Activated effector memory CD4-positive, alpha-beta T cell treated with Interleukin-2 at 50 U/mL for 16 hours (primary cell): ENCODE measurements at places on chromosomes 2 and 18.

- DNase-seq: no peak
Measured at GRCh38 chr2:199602271-199602895, 144.6 kb upstream of the SATB2 start.

DNA sequence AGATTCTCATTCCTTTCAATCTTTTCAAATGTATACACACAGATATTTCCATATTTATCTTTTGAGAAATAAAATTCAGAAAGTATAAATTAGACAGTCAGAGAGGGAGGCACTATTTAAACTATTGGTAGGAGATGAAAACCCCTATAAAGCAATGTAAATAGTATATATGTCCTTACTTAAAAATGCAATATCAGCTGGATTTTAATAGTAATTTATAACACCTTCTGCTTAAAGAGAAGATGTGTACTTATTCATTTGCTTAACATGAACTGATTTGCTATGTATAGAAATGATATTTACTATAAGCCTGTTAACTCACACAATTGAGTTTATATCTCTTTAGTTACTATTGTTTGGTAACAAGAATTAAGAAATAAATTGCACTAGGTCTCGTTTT, 163.3 kb downstream of the LRP1B start:
- DNase-seq: no peak

GRCh38 chr2:126802774-126803433, 95.8 kb upstream of the TEX51 start:
- DNase-seq: no peak

DNA sequence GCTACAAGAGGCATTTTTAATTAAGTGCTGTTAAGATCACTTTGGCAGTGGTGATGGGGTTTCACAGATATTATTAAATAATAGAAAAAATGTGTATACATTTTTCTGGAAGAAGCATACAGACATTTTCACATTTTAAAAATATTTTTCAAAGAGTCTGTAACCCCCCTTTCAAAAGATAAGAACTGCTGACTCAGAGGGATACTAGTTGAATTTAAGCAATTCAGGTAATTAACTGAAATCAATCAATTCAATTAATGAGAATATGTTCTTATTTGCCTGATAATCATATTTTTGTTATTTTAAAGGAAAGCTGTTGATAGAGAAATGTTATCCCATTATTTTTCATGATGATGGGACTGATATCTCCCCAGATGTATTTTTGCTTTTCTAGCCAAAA, 41.1 kb downstream of the CPO start:
- DNase-seq: no peak

- DNase-seq: no peak
Measured at GRCh38 chr2:218713922-218714321, 3.3 kb downstream of the TTLL4 start.

DNA sequence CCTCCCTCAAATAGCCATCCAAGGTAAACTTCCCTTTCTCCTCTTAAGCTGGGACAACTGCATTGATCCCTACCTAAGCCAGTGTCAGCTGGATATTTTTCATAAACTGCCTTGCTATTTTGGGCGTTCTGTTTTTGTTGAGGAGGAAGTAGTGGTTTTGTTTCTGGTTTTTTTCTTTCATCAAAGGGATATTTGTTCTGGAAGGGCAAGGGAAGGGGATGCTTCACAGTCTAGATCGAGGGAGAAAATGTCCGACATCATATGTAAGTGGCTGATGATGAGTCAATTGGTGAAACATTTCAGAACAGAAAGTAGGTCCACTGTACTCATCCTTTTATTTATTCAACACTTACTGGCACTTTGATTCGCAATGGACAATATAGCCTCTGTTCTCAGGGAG, 31.0 kb downstream of the TANC1 start:
- DNase-seq: no peak

DNA sequence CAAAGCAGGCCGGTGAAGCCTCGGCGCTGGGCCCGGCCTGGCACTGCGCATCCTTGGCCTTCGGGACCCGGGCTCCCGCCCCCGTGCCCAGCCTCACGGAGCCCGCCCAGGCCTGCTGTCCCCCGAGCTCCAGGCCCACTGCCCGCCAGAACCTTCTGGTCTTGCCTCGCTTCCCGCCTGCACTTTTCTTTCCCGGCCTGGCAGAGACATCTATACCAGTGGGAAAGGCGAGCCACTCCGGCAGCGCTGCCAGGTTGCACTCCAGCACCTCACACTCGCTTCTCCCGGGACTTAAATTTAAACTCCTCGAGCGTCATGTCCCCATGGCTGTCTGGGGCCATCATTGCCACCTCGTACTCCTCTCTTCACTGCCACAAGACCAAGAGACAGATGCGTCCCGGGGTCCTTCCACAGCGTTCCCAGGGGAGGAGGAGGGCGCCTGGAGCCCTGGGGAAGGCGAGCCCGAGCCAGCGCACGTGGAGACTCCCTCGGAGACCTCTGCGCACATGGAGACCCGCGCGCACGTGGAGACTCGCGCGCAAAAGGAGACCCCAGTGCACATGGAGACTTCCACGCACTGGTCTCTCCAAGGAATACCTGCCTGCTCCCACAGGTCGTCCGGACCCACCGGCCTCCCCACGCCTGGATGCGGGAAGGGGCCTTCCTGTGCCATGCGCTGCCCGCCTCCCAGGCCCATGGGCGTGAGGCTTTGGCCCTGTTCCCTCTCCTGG, 253.1 kb upstream of the SALL3 start:
- DNase-seq: no peak

- no peak for DNase-seq
Measured at GRCh38 chr2:45379399-45380087, 231.5 kb downstream of the SRBD1 start.

DNA sequence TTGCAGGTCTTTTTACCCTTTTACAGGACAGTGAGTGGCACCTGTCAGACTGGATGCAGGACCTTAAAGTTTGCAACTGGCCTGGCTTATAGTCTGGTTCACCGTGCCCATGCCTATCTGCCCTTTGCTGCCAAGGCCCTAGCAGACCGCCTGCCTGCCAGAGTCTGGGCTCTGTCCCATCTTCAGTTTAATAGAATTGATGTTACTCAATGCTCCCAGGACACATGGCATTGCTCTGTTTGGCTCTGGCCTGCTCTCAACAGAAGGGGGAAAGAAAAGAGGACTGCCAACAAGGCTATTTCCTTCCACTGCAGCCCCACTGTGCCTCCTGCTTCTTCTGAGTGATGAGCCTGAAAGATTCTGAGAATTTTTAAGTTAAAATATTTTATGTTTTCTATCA, 25.6 kb upstream of the TMEM178A start:
- DNase-seq: no peak

DNA sequence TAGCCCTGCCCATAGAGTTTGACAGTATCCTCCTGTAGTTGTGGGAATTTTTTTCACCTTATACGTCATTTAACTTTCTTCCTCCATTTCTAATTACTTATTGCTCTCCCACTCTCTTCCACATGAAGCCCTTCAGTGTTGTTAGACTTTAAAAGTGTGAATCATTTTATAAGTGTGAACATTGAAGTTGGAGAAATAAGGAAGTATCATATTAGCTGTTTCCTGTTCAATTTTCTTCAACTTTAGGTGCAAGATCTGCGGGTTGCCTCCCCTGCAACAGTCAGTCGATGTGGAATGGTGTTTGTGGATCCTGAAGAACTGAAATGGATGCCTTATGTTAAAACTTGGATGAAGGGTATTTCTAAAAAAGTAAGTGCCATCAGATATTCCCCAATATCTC, 138.1 kb downstream of the DNAH6 start:
- DNase-seq: no peak

DNA sequence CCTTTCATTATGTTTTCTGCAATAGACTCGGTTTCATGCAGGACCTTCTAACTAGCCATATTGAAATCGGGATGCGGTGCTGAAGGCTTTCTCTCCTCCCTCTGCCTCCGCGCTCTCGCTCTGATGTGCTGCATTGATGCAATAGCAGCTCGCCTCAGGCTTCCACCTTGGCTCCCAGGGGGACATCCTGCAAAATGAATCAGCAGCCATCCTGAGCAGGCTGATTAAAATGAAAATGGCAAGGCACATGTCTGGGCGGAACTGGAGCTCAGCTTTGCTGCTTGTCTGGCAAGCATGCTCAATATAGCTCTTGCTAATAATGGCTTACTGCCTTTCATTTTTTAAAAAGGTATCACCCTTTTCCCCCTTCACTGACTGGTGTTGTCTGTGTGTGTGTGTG, 806 bp upstream of the MYT1L start:
- no peak for DNase-seq

GRCh38 chr2:9483107-9483506, 8.8 kb downstream of the IAH1 start:
- DNase-seq: no peak

DNA sequence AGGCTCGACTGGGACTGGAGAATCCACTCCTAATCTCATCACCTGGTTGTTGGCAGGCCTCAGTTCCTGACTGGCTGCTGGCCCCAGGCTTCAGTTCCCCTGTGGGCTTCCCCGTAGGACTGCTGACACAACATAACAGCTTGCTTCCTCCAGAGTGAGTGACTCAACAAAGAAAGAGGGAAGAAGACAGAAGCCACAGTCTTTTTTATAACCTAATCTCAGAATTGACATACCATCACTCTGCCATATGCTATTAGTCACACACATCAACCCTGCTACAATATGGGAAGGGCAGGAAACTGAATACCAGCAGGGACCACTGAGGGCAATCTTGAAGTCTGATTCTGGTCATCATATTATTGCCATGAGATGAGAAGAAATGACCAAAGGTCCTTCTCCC, 76.8 kb upstream of the SLC14A2 start:
- no peak for DNase-seq

- no peak for DNase-seq
Measured at GRCh38 chr2:27025861-27026851, 6.6 kb upstream of the TMEM214 start.

DNA sequence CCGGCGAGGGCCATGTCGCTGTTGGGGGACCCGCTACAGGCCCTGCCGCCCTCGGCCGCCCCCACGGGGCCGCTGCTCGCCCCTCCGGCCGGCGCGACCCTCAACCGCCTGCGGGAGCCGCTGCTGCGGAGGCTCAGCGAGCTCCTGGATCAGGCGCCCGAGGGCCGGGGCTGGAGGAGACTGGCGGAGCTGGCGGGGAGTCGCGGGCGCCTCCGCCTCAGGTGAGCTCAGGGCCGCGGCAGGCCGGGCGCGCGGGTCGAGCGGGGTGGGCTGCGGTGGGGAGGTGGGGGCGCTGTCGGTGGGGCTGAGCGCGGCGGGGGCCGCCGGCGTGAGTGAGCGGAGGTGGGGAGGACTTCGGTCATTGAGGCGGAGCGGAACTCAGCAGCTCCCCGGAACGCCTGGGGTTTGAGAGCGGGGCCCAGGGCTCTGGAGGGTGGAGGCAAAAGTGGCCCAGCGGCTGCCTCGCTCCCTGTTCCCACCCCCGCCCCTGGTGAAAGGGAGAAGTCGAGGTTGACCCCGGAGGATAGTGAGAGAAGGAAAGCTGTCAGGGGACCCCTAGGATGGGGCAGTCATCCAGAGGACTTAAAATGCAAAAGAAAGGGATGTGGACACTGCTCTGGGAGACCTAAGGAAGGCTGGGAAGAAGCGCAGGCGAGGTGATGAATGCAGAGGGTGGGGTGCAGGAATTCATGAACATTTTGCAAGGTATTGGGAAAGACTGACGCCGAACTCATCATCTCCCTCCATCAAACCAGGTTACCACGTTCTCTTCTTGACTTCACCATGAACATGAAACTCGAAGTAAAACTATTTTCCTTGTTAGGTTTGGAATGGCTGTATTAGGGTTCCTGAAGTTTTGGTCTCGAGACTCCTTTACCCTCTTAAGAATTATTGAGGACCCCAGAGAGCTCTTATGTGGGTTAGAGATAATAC, 633 bp downstream of the MALT1 start:
- no peak for DNase-seq

DNA sequence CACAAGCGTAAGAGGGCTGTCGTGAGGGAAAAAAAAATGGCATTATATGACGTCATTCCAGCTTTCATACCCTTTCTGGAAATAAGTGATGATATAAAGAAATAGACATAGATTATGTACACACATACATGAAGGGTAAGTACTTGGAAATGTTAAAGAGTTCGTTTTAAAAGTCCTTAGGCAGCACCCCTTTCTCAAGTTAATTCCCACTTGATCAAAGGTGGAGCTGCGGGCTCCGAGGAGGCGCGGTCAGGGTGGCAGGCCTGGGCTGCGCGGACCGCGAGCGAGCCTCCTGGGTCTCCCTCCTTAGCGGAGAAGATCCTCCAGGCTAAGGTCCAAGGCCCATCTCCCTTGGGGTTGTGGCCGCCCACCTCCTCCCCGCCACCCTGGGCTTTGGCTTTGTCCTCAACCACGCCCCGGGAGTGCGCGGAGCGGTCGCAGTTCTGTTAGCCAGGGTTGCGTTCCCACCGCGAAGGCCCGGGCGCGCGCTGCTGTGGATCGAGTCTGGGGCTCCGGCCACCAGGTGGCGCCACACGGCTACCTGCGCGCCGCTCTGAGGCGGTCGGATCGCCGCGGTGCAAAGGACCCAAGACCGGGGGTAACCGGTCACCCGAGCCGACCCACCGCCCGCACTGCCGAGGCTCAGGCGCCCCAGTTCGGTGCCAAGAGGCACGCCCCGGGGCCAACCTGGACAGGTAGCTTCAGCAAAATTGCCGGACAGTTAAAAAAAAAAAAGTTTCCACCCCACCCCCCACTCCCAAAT, 66.8 kb downstream of the HNRNPLL start:
- peak; percentile 67 for DNase-seq

GRCh38 chr2:86807468-86808275, 17.0 kb upstream of the CD8A start:
- no peak for DNase-seq

DNA sequence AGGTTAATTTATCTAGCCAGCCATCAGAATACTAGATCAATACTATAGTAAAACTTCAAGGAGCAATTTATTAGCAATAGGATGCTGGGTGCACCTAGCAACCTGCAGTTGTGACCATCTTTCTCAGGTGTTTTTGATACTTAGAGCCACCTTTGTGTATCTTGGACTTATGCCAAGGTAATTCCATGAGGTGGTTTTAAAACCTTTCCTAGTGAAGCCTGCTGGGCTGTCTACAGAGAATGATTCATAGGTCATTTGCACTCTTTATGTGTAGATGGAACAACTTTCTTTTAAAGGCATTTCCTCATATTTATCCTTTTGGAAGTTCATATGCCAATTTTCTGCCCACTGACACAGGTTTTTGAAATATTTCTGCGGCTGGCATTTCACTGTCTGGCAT, 1030.1 kb upstream of the POU3F3 start:
- no peak for DNase-seq

- no peak for DNase-seq
Measured at GRCh38 chr2:19070886-19071285, 287.5 kb downstream of the OSR1 start.

- no peak for DNase-seq
Measured at GRCh38 chr2:10909050-10909995, 2.4 kb upstream of the KCNF1 start.

DNA sequence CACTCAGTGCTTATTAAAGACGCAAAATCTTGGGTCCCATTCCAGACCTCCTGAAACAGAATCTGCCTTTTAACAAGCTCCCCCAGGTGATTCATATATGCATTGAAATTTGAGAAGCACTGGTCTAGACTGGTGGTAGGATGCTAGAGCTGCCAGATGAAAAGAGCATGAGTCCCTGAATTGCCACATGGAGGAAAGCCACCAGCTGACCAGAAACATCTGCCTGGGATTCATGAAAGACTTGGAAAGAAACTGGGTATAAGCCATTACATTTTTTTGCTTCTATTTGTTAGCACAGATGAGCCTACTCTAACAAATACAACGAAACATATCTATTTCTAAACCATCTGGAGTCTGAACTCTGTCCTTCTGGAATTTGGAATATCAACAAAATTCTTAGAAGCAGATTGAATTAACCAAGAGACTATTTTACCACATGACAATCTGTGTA, 228.9 kb downstream of the RBM43 start:
- DNase-seq: no peak
